ENCODE measurements at places on chromosomes 3 and 15.

DNA sequence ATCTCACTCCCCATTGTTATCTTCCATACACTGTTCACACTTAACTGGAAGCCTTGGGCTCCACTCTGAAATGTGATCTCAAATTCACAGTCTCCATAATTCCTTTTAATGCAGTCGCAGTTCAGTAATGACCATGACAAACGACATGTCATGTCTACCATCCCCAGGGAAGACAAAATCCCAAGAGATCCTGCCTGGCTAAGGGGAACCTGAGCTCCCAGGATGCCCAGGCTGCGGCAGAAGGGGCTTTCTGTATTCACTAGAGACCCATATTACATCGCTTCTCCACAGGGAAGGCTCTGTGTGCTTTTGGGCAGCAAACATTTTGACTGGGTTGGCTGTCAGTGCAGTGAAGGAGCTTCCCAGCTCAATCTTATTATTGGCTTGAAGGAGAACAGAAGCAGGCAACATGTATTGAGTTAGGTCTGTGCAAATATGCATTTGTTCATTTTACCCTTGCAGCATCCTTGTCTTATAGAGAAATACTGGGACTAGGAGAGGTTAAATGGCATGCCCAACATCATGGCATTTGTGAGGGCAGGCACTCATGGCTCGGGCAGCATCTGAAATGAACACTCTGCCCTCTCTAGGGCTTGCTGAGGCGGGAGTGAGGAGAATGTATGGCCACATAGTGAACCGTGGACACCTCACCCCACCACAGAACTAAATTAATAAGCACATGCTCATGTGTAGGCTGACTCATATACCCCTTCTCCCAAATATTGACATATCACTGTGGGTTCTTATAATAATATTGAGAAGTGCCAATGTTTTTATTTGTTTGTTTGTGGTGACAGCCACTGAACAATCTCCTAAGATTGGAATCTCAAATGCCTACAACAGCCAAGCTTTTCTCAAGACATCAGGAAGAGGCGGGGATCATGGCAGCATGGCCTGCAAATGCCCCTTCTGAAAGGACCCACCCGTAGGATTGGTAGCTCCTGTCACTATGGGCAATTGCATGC is 141.6 kb upstream of the FOXB1 start:
- H3K36me3 ChIP-seq, result no peaks in the 10 kb centered on the region
- no peak overlapping the region for H3K4me3 ChIP-seq
- H3K4me1 ChIP-seq, result no peaks in the 10 kb centered on the region
- H3K27me3 ChIP-seq, result no peaks in the 10 kb centered on the region
- no peak for DNase-seq

DNA sequence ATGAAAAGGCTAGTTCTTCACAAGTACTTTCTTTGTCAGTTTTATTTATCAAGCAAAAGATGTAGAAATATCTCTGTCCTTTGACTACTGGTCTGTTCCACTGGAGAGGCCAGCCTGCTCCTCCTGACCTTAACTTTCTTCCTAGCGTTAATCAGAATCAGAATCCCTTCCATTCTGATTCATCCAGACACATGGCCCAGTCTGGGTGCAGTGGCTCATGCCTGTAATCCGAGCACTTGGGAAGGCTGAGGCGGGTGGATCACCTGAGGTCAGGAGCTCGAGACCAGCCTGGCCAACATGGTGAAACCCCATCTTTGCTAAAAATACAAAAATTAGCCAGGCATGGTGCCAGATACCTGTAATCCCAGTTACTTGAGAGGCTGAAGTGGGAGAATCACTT is 32.0 kb upstream of the MANF start:
- H3K36me3 ChIP-seq, result no peaks in the 10 kb centered on the region
- no peaks in the 10 kb centered on the region for H3K4me1 ChIP-seq
- DNase-seq, result no peak
- H3K4me3 ChIP-seq, result no peak overlapping the region

DNA sequence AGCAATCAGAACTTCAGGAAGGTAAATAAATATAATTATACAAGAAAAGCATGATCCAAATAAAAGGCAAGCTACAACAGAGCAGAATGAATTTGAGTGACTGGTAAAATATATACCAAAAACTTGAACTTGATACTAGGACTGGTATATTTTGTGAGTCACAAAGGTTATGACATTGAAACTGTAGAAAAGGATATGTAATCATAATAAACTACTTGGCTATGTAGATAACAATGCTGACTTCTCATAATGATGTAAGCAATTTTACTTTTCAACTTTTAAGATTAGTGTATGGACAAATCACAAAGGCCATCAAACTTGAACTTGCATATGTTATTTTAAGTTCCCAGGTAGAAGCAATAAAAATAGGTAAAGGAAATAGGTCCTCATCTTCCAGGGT is 384.5 kb upstream of the NECTIN3 start:
- no peak for DNase-seq
- no peaks in the 10 kb centered on the region for H3K4me1 ChIP-seq
- no peaks in the 10 kb centered on the region for H3K36me3 ChIP-seq
- no peak overlapping the region for H3K27ac ChIP-seq

GRCh38 chr3:28376424-28376823 is 27.8 kb upstream of the AZI2 start:
- no peaks in the 10 kb centered on the region for H3K27me3 ChIP-seq
- DNase-seq, result no peak
- no peak overlapping the region for H3K4me3 ChIP-seq
- H3K36me3 ChIP-seq, result no peaks in the 10 kb centered on the region
- no peaks in the 10 kb centered on the region for H3K4me1 ChIP-seq

DNA sequence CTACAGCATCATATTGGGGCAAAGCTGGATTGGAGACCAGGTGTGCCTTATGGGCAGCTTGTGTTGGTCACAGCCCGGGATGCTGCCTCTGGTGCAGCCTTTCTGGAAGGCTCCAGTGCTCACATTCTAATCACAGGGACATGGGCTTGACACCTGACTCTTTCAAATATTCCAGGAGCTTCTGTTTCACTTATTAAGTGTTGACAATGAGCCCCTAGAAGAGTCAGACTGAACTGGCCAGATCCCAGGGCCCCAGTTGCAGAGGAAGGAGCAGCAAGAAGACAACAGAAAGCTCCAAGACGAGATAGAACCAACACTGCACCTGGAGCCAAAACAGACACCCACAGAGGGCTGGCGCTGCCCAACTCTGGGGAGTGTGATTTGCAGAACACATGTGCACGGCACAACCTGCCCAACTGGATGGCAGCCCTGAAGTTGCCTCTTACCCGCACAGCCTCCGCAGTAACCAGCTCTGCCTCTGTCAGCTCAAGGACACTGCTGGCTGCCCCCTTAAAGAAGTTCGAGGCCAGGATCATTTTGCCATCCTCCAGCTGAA is 30.3 kb downstream of the ALDH1L1 start:
- H3K27ac ChIP-seq, result no peak overlapping the region
- no peaks in the 10 kb centered on the region for H3K27me3 ChIP-seq
- DNase-seq, result no peak
- peaks cover 14% of the 10 kb centered on the region for H3K36me3 ChIP-seq

GRCh38 chr15:76866716-76867321 is 38.3 kb downstream of the SCAPER start:
- no peaks in the 10 kb centered on the region for H3K27me3 ChIP-seq
- DNase-seq, result no peak
- no peak overlapping the region for H3K27ac ChIP-seq
- no peak overlapping the region for H3K4me3 ChIP-seq
- no peaks in the 10 kb centered on the region for H3K36me3 ChIP-seq

GRCh38 chr3:162122405-162122804 is 625.8 kb downstream of the OTOL1 start:
- no peak overlapping the region for H3K27ac ChIP-seq
- H3K27me3 ChIP-seq, result no peaks in the 10 kb centered on the region
- no peaks in the 10 kb centered on the region for H3K4me1 ChIP-seq
- H3K36me3 ChIP-seq, result no peaks in the 10 kb centered on the region
- DNase-seq, result no peak
- no peak overlapping the region for H3K4me3 ChIP-seq

DNA sequence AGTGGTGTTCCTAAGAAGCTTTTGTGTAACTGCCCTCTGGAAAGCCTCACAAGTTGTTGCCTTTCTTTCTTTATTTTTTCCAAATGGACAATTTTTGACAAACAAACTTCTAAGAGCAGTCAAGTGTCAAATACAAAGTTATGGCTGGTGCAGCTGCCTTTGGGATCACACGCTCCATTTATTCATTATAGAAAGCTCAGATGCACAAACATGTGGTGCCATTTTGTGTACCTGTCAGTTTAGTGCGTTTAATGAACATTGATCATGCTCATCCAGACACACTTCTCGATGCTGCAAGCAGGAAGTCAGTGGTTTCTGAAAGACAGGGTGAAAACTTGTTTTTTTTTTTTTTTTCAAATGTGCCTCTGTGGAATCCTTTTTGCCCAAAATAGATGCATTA is 324.5 kb downstream of the CNTN4 start:
- DNase-seq, result no peak
- H3K4me1 ChIP-seq, result no peaks in the 10 kb centered on the region
- no peak overlapping the region for H3K27ac ChIP-seq
- H3K36me3 ChIP-seq, result no peaks in the 10 kb centered on the region
- no peaks in the 10 kb centered on the region for H3K27me3 ChIP-seq

Measured in thoracic aorta (tissue), 2 donors.